ENCODE measurements at places on chromosomes 6 and 20.
A peak's percentile ranks its signal among the peaks of the same experiment; 100 is the strongest.

GRCh38 chr6:150999576-150999975 is 134.1 kb downstream of the MTHFD1L start:
- DNase-seq: no peak

GRCh38 chr6:150006961-150007464 is 18.3 kb downstream of the RAET1L start:
- peak; percentile 42 for DNase-seq

DNA sequence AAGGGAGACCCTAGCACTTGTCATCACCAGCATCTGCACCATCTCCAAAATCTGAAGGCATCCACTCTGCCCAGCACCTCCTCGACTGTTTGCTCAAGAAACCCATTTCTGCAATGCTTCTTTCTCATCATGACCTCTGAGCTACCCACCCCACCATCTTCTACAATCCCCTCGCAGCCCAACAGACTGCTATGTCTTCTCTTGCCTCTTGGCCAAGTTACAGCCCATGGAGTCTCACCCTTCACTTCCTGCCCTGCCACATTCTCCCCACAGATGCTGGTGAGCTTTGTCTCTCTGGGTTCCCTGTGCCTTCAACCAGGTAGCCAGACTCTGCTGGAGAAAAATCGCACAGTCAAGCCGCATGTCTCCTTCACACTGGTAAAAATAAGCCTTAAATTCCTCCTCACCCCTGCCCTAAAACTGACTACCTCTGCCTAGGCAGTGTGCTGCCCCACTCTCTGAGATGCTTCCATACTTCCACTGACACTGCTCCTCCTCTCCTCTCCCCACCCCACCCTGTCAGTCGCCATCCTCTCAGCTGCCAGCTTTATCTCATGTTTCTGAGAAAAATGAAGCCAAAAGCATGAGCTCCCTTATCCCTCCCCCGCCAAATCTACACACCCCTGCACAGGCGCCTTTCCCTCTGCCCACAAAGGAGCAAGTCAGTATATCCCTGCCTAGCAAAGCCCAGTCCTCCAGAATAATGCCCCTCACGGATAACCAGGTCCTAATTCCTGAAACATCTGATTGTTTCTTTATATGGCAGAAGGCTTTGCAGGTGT is 2.3 kb upstream of the TXNDC5 start:
- DNase-seq: no peak

DNA sequence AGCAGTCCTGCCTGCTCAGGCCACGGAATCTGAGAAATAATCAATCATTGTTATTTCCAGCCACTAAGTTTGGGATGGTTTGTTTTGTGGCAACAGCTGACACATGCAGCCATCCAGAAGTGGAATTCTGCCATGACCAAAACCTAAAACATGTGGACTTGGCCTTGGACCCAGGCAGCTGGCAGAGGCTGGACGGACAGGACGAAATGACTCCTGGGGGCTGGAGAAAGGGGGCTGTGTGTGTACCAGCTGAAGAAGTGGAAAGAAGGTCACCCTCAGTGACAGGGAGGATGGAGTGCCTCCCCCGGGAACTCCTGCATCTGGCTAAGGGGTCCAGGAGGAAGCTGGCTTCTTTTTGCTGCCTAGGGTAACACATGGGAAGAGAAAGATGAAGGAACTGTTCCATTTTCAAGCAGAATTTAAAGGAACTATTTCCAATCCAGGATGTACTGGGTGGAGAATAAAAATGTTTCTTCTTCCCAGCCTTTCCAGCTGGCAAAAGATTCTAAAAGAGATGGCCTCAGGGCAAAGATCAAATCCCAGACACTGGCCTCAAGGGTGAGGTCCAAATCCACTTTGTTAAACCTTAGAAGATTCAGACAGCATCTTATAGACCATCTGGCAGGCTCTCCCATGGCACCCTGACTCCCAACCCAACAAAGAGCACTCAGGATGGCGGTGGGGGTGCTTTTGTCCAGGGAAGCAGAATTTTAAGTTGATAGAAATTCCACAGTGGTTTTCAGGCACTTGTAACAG is 14.3 kb downstream of the SERPINB6 start:
- DNase-seq: no peak

DNA sequence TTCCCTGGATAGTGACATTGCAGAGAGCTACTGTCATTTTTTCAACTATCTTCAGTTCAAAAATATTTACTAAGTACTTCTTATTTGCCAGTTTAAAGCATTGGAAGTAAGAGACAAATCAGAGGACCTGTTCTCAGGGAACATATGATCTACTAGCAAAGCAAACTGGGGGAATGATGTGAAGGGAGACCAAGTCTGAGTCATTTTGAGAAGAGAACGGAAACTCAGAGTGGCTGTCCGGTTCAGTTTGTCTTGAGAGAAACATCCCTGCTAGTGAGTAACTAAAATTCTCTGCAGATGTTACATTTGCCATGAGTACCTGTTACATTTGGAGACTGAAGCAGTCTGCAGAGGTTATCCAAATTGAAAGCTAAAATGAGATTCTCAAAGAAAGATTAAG is 118.3 kb downstream of the KCNQ5 start:
- no peak for DNase-seq

DNA sequence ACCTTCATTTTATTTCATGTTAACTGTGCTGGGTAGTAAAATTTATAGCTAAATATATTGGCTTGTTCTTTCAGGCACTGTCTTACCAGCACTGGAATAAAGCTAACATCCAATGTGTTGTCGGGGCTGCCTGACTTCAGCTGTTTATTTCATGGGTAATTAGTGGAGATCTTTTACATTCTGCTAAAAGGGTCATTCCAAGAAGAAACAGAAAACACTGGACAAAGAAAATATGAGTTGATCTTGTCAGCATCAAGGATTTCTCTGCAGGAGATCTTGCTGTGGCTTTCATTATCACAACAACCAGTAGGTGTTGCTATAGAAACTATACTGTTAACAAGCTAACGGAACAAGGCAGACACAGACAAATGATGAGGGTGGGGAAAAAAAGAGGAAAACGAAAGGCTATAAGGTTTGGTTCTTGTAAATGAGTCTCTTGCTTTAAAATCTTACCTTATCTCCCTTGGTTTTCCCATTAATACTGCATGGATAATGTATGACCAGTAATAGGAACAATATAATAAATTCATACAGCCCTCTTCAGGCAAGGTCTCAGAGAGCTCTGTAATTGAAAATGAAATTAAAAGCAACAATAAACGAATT is 206.8 kb downstream of the SIM1 start:
- DNase-seq: peak; percentile 6

DNA sequence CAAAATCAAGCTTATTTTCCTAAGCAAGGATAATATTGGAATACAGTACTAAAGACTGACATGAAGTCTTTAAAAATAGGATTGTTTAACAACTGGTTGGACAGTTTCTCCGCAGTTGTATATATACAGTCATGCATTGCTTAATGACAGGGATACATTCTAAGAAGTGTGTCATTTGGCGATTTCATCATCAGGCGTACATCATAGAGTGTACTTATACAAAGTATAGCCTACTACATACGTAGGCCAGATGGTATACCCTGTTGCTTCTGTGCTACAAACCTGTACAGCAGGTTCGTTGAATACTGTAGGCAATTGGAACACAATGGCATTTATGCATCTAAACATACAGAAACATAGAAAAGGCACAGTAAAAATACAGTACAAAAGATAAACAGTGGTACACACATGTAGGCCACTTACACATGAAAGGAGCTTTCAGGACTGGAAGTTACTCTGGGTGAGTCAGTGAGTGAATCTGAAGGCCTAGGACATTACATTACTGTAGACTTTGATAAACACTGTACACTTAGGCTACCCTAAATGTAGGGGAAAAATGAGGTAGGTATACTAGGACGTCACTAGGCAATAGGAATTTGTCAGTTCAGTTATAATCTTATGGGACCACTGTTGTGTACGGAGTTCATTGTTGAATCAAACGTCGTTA is 20.1 kb downstream of the HECA start:
- DNase-seq: no peak

- DNase-seq: peak; percentile 91
Measured at GRCh38 chr6:26322645-26323482, 42.1 kb upstream of the BTN3A2 start.

- DNase-seq: no peak
Measured at GRCh38 chr6:70738028-70738427, 70.3 kb downstream of the SMAP1 start.

DNA sequence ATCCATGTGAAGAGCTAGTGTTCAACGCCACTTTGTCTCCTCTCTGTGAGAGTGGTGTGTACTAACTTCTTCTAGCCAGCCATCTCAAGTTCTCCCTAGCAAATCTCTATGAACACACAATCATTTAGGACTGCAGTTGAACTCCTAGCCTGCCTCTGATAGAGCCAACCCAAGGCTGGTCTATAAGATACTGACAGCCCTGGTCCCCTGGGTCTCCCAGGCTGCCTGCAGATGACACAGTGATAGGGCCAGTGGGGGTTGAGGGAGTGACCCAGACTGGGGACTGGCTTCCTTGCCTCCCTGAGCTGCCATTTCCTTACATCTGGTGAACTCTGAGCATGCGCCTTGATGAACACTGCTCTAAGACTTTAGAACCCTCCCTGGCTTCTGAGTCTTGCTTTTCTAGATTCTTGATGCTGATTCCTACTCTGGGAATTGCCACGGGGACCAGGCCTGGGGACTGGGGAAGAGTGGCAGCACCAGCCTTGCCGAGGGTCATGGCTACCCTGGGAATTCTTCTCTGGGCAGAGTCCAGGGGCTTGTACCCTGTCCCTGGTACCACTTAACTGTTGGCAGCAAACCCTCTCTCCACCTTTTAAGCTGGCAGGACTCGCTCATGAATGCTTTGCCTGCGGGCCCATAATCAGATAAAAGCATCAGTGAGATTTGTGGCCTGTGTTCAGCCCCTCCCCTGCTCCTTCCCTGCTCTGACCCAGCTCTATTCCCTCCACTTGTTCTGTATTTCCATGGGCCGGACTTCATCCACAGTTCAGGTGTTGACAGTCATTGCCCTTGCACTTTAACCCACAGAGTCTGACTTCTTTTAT is 130.8 kb upstream of the CHD6 start:
- no peak for DNase-seq
